ENCODE measurements at places on chromosomes 1 and 21.
A peak's percentile ranks its signal among the peaks of the same experiment; 100 is the strongest.

GRCh38 chr1:212915245-212916091 is 34.9 kb upstream of the VASH2 start:
- no peaks in the 10 kb centered on the region for H3K36me3 ChIP-seq
- H3K27ac ChIP-seq = no peak overlapping the region
- peaks cover 38% of the 10 kb centered on the region for H3K27me3 ChIP-seq

DNA sequence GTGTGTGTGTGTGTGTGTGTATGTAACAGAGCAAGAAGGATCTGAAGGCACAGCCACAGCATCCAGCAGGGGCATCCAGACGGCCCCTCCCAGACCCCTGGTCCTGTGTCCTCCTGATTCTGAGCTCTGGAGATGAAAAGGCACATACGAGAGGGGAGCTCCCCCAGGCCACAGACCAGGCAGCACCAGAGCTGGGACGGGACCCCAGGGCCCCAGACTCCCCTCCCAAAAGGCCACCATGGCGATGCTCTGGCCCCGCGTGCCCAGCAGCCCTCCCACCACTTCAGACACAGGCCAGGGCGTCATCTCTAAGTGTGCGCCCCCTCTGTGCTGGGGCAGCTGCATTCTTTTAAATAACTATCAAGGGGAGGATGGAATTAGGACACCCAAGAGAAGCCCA is 245.8 kb downstream of the MATN1 start:
- no peak for DNase-seq
- H3K27me3 ChIP-seq = no peaks in the 10 kb centered on the region
- no peaks in the 10 kb centered on the region for H3K36me3 ChIP-seq
- no peak overlapping the region for H3K27ac ChIP-seq
- H3K4me1 ChIP-seq = no peaks in the 10 kb centered on the region

- no peak overlapping the region for H3K4me3 ChIP-seq
- no peak overlapping the region for H3K27ac ChIP-seq
- peaks cover 13% of the 10 kb centered on the region for H3K4me1 ChIP-seq
- H3K27me3 ChIP-seq = peaks cover 70% of the 10 kb centered on the region
- DNase-seq = no peak
These were observed 50.7 kb upstream of the LGALS8 start for GRCh38 chr1:236472850-236473788.

DNA sequence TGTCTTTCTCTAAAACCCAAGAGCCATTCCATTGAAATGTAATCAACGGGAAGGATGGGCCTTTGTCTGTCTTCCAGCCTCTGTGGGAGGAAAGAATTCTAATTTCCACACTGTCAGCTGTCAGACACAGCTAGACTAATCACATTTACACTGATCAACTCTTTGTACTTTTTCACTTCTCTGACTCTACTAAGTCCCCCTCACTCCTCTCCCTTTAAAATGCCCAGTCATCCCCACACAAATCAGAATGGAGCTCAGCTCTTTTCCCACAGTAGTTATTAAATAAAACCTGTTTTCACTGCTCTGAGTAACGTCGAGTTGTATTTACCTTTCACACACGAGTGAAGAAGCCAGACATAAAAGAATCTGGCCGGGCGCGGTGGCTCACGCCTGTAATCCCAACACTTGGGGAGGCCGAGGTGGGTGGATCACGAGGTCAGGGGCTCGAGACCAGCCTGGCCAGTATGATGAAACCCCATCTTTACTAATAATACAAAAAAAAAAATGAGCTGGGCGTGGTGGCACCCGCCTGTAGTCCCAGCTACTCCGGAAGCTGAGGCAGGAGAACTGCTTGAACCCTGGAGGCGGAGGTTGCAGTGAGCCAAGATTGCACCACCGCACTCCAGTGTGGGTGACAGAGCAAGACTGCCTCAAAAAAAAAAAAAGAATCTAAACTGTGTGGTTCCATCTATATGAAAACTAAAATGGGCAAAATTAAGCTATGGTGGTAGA is 13.3 kb downstream of the ZBTB8OS start:
- no peaks in the 10 kb centered on the region for H3K27me3 ChIP-seq
- no peak overlapping the region for H3K4me3 ChIP-seq
- peaks cover 7% of the 10 kb centered on the region for H3K36me3 ChIP-seq
- DNase-seq = peak; percentile 81
- H3K27ac ChIP-seq = peak overlapping the region; percentile 93

GRCh38 chr1:194503209-194503608 is 1316.8 kb upstream of the B3GALT2 start:
- no peak overlapping the region for H3K4me3 ChIP-seq
- H3K36me3 ChIP-seq = no peaks in the 10 kb centered on the region
- H3K27me3 ChIP-seq = no peaks in the 10 kb centered on the region
- DNase-seq = no peak
- H3K27ac ChIP-seq = no peak overlapping the region

DNA sequence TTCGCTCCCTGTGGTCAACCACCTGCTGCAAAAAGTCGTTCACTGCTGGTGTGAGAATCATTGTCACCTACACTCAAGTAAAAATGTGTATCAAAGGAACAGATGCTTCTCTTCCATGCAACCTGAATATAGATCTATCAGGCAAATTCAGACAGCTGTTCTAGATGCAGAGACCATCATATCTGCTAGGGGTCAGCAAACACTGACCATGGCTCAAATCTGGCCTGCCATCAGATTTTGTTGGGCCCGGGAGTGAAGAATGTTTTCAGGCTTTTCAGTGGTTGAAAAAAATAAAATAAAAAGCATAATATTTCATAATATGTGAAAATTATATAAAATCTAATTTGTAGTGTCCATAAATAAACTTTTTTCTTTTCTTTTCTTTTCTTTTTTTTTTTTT is 199.6 kb downstream of the RGS7 start:
- no peak for DNase-seq
- no peak overlapping the region for H3K27ac ChIP-seq
- H3K27me3 ChIP-seq = no peaks in the 10 kb centered on the region
- no peak overlapping the region for H3K4me3 ChIP-seq

GRCh38 chr1:228804640-228805413 is 69.5 kb downstream of the RHOU start:
- H3K4me3 ChIP-seq = no peak overlapping the region
- no peak for DNase-seq

DNA sequence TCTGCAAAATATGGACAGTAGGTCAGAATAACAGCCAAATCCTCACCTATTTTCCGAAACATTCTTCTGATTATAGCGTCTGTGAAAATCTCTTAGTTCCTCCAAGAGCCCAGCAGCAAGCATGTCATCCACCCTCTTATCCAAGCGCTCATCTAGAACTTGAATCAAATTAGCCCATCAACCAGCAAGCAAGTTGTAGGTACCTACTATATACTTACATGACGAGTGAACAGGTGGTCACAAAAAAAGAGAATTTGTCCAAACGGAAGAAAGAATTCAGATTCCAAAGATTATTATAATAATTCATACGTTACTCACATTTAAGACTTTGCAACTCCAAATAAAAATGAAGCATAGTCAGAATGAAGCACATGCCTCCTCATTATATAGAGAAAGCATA is 35.4 kb downstream of the TRIT1 start:
- no peak for DNase-seq
- no peaks in the 10 kb centered on the region for H3K36me3 ChIP-seq
- H3K4me1 ChIP-seq = no peaks in the 10 kb centered on the region
- H3K27ac ChIP-seq = no peak overlapping the region
- H3K27me3 ChIP-seq = no peaks in the 10 kb centered on the region
- no peak overlapping the region for H3K4me3 ChIP-seq

DNA sequence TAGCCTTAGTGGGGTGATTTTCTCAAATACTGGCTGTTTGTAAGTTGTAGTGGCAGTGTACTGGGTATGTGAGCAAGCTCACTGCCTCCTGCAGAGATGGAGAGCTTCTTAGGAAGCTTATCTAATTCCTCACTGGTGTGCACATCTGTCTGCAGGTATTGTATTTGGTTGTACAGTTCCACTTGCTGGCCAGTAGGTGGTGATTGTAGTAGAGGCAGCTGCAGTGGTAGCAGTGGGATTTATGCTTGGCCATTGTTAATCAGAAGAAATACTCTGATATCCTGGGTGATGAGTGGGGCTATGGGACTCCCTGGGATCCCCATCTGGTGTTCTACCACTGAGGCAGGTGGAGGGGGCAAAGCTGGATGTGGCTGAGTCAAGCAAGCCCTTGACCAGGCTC is 276.1 kb upstream of the SPAG17 start:
- no peak overlapping the region for H3K4me3 ChIP-seq
- peak; percentile 9 for DNase-seq
- H3K27me3 ChIP-seq = no peaks in the 10 kb centered on the region
- no peaks in the 10 kb centered on the region for H3K36me3 ChIP-seq

- H3K27me3 ChIP-seq = no peaks in the 10 kb centered on the region
- H3K4me1 ChIP-seq = no peaks in the 10 kb centered on the region
- no peak overlapping the region for H3K27ac ChIP-seq
These were observed 25.7 kb downstream of the PER3 start for GRCh38 chr1:7809742-7810141.

- DNase-seq = no peak
- H3K36me3 ChIP-seq = no peaks in the 10 kb centered on the region
- no peak overlapping the region for H3K27ac ChIP-seq
- H3K27me3 ChIP-seq = no peaks in the 10 kb centered on the region
These were observed 4.6 kb upstream of the CACYBP start for GRCh38 chr1:174995121-174995520.

DNA sequence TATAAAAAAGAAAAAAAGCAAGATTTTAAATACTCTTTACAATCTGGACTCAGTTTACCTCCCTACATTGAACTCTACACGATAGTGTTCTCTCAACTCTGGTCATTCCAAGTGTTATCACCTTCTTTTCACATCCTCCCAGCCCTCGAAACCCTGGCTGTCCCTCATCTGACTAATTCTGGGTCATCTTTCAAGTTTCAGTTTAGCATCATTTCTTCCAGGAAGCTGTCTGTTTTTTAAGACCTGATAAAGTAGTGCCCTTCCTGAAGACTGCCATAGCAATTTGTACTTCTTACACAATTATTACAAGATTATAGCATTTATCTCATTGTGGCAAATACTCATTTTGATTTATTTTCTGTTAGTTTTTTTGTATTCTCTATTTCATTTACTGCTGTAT is 1.2 kb downstream of the ALG14 start:
- H3K27ac ChIP-seq = no peak overlapping the region
- H3K36me3 ChIP-seq = no peaks in the 10 kb centered on the region
- peaks cover 6% of the 10 kb centered on the region for H3K4me1 ChIP-seq
- H3K27me3 ChIP-seq = no peaks in the 10 kb centered on the region

GRCh38 chr1:156295391-156295947 is at the start of gene GLMP:
GLMP (minus strand) TSS chr1:156295679; CDS start chr1:156295645, 34 bp downstream.
- no peaks in the 10 kb centered on the region for H3K27me3 ChIP-seq
- peak within 1 kb of the TSS; percentile 63 for H3K4me3 ChIP-seq
- H3K4me1 ChIP-seq = peaks cover 4% of the 10 kb centered on the region
- H3K36me3 ChIP-seq = no peaks in the 10 kb centered on the region

- no peaks in the 10 kb centered on the region for H3K36me3 ChIP-seq
- H3K27ac ChIP-seq = no peak overlapping the region
- H3K27me3 ChIP-seq = peaks cover 12% of the 10 kb centered on the region
- no peak overlapping the region for H3K4me3 ChIP-seq
These were observed 233.1 kb upstream of the VAMP3 start for GRCh38 chr1:7538033-7538432.

GRCh38 chr1:208885650-208886049 is 641.5 kb upstream of the PLXNA2 start:
- no peak overlapping the region for H3K4me3 ChIP-seq
- no peak overlapping the region for H3K27ac ChIP-seq
- DNase-seq = no peak
- H3K27me3 ChIP-seq = no peaks in the 10 kb centered on the region
- H3K36me3 ChIP-seq = no peaks in the 10 kb centered on the region

DNA sequence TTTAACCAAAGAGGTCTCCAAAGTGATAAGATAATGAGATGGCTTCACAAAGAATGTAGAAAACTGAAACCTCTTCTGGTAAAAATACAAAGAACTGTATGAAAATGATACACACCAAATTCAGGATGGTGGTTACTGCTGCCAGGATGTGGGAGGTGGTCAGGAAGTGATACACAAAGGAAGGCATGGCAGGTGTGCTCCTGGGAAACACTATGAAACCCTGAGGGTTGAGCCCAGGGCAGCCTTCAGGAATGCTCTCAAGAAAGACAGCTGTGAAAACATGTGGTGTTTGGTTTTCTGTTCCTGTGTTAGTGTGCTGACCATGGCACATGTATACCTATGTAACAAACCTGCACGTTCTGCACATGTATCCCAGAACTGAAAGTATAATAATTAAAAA is 109.3 kb downstream of the NTNG1 start:
- DNase-seq = no peak
- H3K36me3 ChIP-seq = no peaks in the 10 kb centered on the region
- H3K27ac ChIP-seq = no peak overlapping the region
- peaks cover 13% of the 10 kb centered on the region for H3K4me1 ChIP-seq

- H3K4me1 ChIP-seq = no peaks in the 10 kb centered on the region
- no peaks in the 10 kb centered on the region for H3K27me3 ChIP-seq
- H3K36me3 ChIP-seq = no peaks in the 10 kb centered on the region
- DNase-seq = no peak
- H3K27ac ChIP-seq = no peak overlapping the region
These were observed 108.0 kb downstream of the HLCS start for GRCh38 chr21:36858320-36858957.

DNA sequence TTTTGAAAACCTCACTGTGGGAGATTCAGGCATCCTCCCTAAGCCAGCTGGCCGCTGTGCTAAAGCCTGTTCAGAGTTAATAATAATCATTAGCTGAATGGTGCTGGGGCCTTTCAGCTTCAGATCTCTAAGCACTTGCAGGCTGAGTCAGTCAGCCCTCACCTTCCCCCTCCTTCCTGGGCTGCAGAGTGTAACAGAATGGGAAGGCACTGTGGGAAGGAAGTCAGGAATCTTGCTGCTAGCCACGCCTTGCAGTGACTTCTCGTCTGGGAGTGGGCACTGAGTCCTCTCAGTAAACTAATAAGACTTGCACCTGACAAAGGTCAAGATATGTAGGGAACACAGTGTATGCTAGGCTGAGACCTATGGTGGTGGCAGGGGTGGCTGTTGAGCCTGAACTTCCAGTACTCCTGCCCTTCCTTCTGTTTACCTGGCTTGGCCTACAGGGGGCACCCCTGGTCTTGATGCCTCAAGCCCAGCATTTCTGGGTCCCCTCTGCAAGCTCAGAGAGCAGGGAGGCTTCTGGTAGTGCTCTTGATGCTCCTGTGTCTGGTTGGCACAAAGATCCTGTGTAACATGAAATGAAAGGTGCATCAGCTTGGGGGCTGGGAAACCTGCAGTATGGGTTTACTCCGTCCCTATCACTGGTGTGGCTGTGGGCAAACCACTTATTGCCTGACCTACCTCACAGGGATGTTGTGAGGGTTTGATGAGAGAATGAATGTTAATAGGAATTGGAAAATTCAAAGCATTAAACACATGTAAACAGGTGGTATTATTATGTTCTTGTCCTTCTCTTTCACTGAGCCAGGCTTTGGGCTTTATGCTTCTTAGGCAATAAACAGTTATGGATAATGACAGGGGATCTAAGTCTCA is 6.0 kb downstream of the CYB561D1 start:
- H3K4me1 ChIP-seq = peaks cover 16% of the 10 kb centered on the region
- no peak overlapping the region for H3K4me3 ChIP-seq
- H3K36me3 ChIP-seq = no peaks in the 10 kb centered on the region
- peak overlapping the region; percentile 58 for H3K27ac ChIP-seq

- H3K4me3 ChIP-seq = peak overlapping the region; percentile 86
- H3K27ac ChIP-seq = peak overlapping the region; percentile 47
- H3K4me1 ChIP-seq = peaks cover 15% of the 10 kb centered on the region
- no peaks in the 10 kb centered on the region for H3K36me3 ChIP-seq
- peaks cover 10% of the 10 kb centered on the region for H3K27me3 ChIP-seq
These were observed 488 bp downstream of the SLC35D1 start for GRCh38 chr1:67053535-67053784.

GRCh38 chr1:204046346-204046745 is 26.6 kb upstream of the SOX13 start:
- no peak overlapping the region for H3K27ac ChIP-seq
- no peaks in the 10 kb centered on the region for H3K36me3 ChIP-seq
- H3K4me1 ChIP-seq = no peaks in the 10 kb centered on the region
- DNase-seq = no peak
- H3K4me3 ChIP-seq = no peak overlapping the region
- no peaks in the 10 kb centered on the region for H3K27me3 ChIP-seq

All from neural progenitor cell (in vitro differentiated cells).